Lower lobe of right lung (tissue), 2 donors: ENCODE measurements at places on chromosomes 16 and 17. TPM values are rescaled to one million over a fixed set of nuclear protein-coding genes. Genes with fewer than 3 reads are reported as not detected.

The KRT24 gene
- not detected for total RNA-seq

GRCh38 chr17:63525190-63525946 is 2.2 kb downstream of the KCNH6 start:
- DNase-seq: no peak

DNA sequence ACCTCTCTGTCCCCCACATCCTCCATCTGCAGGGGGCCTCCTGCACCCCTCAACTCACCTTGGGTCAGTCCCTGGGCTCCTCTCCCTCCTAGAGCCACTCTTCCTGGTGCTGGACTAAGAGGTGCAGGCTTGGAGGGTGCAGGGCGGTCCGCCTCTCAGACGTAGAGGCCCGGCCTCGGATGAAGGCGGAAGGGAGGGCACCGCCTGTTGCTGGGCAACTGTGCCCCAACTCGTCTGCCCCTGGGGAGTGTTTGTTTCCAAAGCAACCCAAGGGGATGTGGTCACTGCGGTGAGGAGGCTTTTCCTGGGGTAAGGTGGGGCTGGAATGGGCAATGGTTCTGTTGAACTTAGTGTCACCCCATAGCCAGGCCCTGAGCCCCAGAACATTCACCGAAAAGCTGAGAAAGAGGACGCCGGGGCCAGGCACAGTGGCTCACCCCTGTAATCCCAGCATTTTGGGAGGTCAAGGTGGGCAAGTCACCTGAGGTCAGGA is at the start of gene C16orf54:
Gene C16orf54 (minus strand): TSS at position 138 of the 493 bp plus-strand sequence. CDS start 1,039 bp downstream, outside the sequence.
- DNase-seq: peak; percentile 93

- DNase-seq: no peak
Observed at GRCh38 chr17:11825572-11826209, 171.6 kb downstream of the ZNF18 start.

DNA sequence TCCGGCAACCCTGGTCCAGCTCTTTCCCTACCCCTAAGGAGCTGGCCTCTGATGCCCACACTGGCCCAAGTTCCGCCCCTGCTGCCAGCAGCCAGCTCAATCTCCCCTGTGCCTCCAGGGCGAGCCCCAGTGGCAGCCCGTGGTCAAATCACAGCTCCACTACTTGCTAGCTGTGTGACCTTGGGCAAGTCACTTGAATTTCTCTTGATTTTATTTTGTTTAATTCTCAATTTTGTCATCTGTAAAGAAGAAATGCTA is 10.3 kb downstream of the CASKIN2 start:
- DNase-seq: no peak

DNA sequence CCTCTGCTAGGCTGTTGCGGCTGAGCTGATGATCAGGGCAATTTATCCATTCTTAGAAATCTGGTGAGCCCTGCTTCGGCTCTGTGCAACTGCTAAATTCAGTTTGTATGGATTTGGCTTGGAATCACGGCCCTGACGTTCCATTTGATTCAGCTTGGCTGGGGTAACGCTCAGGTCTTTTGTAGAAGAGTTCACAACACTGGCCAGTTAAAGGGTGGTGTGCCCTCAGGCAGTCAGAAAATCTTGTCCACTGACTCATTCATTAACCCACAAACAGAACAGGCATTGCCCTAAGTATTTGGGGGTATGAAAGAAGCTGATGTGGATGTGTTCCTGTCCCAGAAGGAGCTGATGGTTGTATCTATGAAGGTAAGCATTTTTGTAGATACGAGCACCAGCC is 53.9 kb downstream of the GNAO1 start:
- no peak for DNase-seq

DNA sequence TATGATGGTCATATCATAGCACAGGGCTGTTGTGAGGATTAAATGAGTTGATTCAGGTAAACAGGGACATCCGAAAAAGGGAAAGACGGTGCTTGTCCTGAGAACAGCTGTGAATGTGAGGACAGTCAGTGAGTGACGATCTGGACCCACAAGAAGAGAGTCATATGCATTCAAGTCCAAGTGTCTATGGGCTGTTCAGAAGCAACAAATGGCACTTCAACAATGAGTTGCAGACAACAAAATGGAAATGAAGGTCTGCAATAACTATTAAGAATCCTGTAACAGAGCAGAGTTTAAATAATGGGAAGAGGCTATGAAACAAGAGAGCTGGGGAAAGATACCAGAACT is 100.3 kb downstream of the ADCY9 start:
- DNase-seq: no peak

The KRTAP3-1 gene
- not detected for total RNA-seq
